ENCODE measurements at places on chromosomes 5 and 9.

DNA sequence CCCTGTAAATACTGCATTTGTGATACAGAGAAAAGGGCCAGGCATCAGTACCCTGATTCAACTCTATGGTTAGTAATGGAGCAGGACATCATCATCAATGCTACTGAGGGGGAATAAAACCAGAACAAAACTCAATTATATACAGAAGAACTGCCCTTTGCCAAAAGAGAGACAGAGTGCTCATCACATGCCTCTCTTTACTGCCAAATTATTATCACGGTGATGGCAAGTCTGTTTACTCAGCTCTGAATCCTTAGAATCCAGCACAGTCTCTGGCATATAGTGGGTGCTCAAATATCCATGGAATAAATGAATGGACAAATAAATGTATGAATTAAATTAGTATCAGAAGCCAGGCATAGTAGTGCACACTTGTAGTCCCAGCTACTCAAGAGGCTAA, 130.2 kb downstream of the TTC39B start:
- no peak for DNase-seq

DNA sequence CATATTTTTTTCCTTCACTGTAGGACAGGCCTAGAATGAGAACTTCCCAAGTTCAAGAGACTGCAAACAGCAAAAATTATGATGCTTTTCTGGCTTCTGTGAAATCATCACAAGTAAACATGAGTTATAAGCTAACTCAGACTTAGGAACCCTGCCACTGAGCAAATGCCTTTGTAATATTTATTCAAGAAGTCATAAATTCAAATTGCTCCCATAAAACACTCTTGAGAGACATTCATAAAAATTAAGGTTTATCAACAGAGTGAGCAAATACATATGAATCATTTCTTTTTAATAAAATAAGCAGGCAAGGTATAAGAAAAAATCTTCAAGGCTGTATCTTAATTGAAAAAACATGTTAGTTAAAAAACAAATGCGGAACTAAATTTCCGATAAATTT, 124.2 kb downstream of the GNA14 start:
- DNase-seq = no peak

- DNase-seq = no peak
Observed at GRCh38 chr5:40619421-40619820, 60.3 kb upstream of the PTGER4 start.

DNA sequence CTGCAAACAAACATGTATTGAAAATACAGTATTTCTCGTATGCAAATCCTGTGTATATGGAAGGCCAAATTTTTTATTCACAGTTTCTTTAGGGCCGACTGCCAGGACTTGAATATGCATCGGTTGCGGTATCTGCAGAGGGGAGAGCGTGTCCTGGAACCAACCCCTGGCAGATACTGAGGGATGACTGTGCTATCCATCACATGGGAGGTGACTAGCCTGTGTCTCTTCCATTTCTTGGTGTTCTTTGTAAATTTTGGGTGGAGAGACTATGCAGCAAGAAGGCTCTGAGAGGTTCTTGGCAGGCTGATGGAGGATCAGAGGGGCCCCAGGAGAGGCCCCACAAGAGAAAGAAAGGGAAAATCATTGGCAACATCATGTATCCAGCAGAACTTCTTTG, 384.3 kb downstream of the YTHDC2 start:
- no peak for DNase-seq

DNA sequence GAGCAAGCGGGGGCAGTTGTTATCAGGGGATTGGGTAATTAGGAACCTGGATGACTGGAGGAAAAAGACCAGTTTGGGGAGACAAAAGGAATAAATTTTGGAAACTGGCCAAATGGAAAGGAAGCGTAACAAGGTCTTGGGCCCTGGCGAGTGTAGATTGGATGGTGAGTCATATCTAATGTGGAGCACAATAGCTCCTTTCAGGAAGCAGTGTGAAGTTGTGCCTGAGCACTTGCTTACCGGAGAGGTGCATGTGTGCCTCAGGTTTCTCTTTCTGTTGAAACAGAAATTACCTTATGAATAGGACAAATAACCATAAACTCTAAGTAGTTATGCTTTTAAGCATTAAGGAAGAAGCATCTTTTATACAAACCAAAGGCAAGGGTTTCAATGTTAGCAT, 176.4 kb downstream of the KIF4B start:
- no peak for DNase-seq

DNA sequence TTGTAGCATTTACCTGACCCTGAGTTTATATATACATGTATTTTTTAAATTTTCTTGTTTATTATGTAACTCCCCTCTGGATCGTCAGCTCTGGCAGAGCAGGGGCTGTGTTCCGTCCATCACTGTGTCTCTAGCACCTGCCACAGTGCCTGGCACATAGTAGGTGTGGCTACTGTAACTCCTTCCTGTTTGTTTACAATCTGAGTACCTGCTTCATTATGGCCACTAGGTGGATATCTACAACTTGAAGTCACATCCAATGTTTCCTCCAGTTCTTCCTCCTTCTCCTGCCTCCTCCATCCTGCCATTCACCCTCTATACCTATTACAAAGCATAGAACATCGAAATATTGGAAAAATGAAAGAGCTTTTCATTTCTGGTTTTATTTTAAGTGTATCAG, 14.2 kb upstream of the PPP1R2B start:
- DNase-seq = no peak

GRCh38 chr5:79729679-79730078, 40.0 kb downstream of the CMYA5 start:
- DNase-seq = no peak

DNA sequence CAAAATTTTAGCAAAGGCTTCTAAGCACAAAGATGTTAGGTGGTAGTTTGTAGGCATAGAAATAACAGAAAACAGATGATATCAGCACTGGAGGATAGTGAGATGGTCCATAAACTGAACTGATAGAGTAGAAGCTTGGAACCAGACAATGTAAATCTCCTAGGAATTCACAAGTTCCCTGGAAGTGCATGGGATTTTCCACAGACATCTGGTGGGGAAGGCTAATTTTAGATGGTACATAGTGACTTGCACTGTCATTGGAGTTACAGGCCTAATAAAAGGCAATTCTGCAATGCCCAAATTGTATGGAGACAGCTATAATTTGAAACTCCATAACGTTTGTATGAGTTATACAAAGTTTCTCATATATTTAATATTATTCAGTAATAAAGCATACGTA, 653.0 kb upstream of the MEF2C start:
- no peak for DNase-seq

DNA sequence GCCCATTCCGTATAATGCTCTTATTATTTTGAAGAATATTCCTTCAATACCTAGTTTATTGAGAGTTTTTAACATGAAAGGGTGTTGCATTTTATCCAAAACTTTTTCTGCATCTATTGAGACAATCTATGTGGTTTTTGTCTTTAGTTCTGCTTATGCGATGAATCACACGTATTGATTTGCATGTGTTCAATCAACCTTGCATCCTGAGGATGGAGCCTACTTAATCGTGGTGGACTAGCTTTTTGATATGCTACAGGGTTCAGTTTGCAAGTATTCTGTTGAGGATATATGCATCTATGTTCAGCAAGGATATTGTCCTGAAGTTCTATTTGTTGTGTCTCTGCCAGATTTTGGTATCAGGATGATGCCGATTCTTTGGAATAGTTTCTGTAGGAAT, 1070.3 kb upstream of the CDH18 start:
- DNase-seq = no peak

DNA sequence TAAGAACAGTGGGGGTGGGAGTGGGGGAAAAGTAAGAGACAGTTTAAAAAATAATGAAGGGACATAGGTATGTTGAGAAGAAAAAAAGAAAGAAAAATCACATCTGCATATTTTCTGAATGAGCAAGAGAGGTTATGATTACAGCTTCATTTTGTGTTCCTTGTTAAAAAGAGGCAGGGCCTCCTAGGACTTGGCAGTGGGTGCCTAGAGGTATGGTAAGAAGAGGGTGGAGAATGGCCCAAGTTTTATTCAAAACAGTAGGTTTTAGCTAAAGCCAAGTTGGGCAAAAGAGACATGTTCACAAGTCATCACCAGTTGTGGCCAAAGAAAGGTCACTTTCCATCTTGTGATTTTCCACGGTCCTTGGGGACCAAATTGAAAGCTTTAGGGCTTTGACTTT, 643.4 kb downstream of the CCDC171 start:
- DNase-seq = no peak

DNA sequence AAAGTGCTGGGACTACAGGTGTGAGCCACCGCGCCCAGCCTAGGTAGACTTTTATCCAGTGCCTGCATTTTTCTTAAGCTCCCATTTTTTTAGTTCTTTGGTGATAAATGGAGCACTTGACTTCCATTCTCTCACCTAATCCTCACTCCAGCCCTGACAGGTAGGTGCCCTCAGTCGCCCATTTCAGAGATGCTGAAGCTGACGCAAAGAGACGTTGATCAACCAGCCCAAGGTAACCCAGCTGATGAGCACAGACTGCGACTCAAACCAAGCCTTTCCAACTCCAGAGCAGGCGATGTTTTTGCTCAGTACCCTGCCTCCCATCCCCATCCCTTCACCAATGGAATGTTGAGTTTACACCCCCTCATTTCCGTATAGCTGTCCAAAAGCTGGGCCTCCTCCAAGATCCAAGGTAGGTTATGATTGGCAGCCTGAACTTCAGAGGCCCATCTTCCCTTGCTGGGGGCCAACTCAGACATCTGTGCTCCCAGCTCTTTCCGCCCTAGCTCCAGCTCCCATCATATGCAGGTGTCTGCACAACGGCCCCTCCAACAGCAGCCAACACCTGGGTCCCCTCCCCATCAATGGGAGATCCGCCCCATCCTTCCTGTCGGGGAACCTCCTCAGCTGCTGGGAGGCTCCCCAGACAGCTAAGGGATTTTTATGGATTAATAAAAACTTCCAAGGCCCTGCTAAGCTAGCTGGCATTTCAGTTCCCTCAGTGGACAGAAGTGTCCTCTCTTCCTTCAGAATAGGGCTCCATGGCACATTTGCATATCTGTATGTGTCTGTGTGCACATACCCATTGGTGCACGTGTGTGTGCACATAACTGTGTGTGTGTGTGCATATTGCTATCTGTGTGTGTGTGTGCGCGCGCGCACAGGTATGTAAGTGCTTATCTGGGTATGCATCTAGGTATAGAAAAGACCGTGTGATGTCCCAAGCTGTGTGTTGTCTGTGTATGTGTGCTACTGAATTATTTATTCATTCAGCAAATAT, 39.3 kb upstream of the VDAC1 start:
- DNase-seq = no peak

DNA sequence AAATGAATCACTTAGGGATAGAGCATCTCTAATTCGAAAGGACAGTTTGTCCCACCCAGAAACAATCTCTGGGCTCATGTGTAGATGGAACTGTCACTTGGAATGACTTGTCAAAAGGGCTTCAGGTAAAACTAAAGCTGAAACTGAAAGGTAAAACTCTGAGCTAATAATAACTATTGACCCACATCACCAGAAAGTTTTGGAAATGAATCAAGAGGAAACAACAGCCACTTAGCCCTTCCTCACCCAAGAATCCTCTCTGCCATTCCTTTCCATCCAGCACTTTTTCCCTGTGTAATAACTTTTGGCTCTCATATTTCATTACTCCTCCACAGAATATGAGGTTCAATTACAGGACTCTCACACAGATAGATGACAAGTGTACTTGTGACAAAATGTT, 14.0 kb upstream of the GLRX start:
- DNase-seq = no peak

DNA sequence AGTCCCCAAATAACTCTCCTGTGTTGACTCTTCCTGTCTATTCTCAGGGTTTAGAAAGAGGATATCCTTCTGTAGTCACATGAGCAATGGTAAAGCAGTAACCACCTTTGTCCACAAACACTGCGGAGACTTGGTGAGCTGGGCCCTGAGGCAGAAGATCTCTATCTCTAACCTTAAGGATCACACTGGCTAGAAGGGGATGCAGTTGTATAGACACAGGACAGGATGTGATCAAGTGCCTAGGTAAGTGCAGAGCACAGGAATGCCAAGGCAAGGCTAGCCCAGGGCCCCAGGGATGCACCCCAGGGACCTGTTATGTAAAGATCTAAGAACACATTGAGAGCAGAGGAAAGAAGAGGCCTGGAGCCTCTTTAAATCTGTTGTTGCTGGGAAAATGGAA, 610.5 kb downstream of the IRX1 start:
- no peak for DNase-seq

GRCh38 chr9:69483886-69484422, 158.9 kb downstream of the ENTREP1 start:
- no peak for DNase-seq

GRCh38 chr9:8558176-8558575, 758.6 kb upstream of the DMAC1 start:
- no peak for DNase-seq

GRCh38 chr5:152178350-152178699, 226.8 kb downstream of the NMUR2 start:
- no peak for DNase-seq

GRCh38 chr9:9275601-9276000, 1337.2 kb downstream of the PTPRD start:
- no peak for DNase-seq

DNA sequence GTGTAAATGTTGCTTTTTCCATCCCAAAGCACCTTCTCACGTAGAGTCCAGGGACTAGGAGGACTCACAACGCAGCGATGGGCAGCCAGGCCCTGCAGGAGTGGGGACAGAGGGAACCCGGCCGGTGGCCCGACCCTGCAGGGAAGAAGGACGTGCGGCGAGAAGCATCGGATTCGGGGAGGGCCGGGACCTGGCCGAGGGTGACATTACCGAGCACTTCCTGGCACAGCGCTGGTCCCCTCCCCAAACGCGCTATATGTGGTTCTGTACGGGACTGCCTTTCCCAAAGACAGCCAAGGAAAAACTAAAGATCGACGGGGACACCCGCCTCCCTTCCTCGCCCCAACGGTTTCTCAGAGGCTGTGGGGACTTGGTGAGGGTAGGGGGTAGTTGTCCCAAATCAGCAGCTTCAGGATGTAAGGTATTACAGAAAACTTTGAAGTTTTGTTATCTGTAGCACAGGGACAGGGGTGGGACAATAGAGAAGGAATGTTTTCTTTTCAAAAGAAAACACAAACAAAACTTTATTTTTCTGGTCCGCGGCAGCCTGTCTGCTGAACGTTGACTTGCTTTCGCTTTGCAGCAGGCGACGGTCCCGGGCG, 887 bp upstream of the MAP3K1 start:
- DNase-seq = peak; percentile 29

DNA sequence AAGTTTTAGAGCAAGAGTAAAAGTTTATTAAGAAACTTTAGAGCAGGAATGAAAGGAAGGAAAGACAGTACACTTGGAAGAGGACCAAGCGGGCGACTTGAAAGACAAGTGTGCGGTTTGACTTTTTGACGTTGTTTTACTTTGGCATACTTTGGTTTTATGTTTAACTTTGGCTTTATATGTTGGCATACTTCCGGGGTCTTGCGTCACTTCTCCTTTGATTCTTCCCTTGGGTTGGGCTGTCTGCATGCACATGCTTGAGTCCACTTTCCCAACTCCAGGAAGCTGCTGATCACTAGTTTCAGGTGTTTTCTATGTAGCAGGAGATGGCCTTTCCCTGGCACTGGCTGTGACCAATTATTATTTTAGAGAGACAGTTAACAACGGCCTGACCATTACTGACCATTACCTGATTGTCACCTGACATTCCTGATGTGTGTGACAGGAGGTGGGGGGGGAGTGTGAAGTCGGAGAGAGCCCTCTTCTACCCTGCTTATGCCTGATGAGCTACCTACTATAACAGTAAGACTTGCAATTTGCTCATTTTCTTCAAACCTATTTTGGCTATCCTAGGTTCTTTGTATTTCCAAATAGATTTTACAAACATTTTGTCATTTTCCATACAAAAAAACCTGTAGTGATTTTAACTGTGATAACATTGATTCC, 45.5 kb downstream of the TNFSF8 start:
- DNase-seq = no peak

GRCh38 chr5:51684794-51685355, 301.6 kb downstream of the ISL1 start:
- no peak for DNase-seq

- DNase-seq = no peak
Observed at GRCh38 chr5:150444770-150445169, 4.8 kb downstream of the RPS14 start.

All from heart left ventricle (tissue), 16 donors.